ENCODE measurements at places on chromosomes 5 and 9.

GRCh38 chr5:62661126-62661525, 82.5 kb downstream of the LRRC70 start:
- no peak for DNase-seq

DNA sequence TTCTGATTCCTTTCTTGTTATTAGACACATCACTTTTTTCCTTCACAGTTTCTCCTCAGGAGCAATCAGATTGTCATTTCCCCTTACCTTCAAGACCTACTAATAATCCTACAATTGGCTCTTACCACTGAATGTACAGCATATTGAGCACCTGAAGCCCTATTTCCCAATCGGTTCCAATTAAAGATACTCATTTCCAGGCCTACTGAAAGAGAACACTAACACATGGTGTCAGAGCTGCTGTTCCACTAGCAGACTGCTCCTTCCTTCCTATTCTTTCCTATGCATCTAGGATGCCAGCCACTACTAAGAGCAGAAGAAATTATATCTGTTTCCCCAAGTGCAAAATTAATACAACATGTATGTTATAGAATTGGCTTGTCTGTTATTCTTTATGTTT, 34.6 kb downstream of the SKIC3 start:
- DNase-seq = no peak

DNA sequence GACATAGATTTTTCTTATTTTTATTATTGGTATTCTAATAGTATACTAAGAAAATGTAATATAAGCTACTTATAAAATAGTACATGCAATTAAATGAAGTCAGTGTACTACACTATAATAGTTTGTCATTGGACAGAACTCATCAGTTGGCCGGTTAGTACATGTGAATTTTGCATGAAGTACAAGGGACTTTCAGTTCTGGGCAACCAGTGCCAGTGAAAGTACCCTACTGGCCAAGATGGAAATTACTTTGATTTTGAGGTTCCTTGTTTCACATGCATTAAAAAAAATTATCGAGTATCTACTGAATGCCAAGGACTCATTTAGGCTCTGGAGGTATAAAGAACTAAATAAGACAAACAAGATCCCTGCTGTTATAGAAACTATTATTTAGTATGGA, 213.4 kb upstream of the ELL2 start:
- no peak for DNase-seq

- no peak for DNase-seq
Observed at GRCh38 chr9:42388146-42388690, 204.8 kb downstream of the SPATA31A6 start.

DNA sequence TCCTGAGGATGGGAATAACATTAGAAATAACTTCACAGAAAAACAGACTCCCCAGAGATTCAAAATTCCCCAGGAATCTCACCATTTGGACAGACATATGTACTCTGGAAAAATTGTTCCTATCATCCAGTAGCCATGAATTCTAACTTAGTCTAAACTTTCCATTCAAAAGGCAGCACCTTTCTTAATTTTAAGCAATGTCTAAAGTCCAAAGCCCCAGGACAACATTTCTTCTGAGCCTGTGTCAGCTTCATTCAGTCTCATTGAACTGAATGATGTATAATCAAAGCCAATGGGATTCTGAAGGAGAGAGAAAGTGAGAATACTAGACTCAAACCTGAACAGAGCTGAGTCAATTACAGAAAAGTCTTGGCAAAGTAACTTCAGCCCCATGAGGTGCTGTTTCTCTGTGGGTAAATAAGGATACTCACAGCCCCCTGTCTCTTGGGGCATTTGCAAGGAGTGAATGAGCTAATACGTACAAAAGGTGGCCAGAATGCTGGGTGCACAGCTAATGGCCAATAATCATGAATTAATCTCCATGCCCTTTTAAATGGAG, 140.6 kb downstream of the SEMA5A start:
- no peak for DNase-seq
